ENCODE measurements at places on chromosomes 7 and 10. TPM values are rescaled to one million over a fixed set of nuclear protein-coding genes. Genes with fewer than 3 reads are reported as not detected.

- peaks cover 3% of the 10 kb centered on the region for H3K27me3 ChIP-seq
- no peak overlapping the region for H3K4me3 ChIP-seq
- H3K27ac ChIP-seq: no peak overlapping the region
- no peaks in the 10 kb centered on the region for H3K36me3 ChIP-seq
- H3K4me1 ChIP-seq: no peaks in the 10 kb centered on the region
Measured at GRCh38 chr7:155103839-155104238, 33.7 kb downstream of the HTR5A start.

GRCh38 chr7:542713-543500, 23.3 kb upstream of the PDGFA start:
- H3K27me3 ChIP-seq: no peaks in the 10 kb centered on the region
- H3K36me3 ChIP-seq: no peaks in the 10 kb centered on the region
- no peak overlapping the region for H3K27ac ChIP-seq
- no peak overlapping the region for H3K4me3 ChIP-seq
- DNase-seq: no peak
- peaks cover 3% of the 10 kb centered on the region for H3K4me1 ChIP-seq

The FAM25C gene
- total RNA-seq: not detected

GRCh38 chr10:28721318-28721951, 44.1 kb downstream of the BAMBI start:
- H3K4me3 ChIP-seq: no peak overlapping the region
- peaks cover 41% of the 10 kb centered on the region for H3K27me3 ChIP-seq
- no peaks in the 10 kb centered on the region for H3K4me1 ChIP-seq
- DNase-seq: no peak
- no peaks in the 10 kb centered on the region for H3K36me3 ChIP-seq
